ENCODE measurements at places on chromosomes 6 and 20.

GRCh38 chr20:43721429-43722152, 5.2 kb downstream of the GTSF1L start:
- DNase-seq, result no peak

GRCh38 chr20:8187740-8188139, 55.7 kb downstream of the PLCB1 start:
- no peak for DNase-seq

DNA sequence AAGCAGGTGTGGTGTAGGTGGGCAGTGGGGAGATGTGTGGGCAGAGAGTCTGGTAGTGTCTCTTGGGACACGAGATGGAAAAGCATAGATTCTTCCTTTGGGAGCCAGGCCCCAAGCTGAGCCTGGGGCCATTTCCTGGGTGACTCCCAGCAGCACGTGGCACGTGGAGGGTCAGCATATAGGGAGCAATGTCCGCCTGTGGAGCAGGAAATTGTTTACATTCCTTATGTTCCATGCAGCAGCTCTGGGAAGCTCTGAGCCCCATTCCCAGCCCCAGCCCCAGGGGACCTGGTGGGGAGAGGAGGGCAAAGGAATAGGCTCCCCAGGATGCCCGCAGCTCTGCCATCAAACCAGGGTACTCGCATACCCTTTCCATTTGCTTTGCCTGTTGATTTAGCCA, 57.6 kb downstream of the DAAM2 start:
- DNase-seq, result no peak

- DNase-seq, result no peak
Measured at GRCh38 chr20:48949304-48950170, 28.0 kb downstream of the ARFGEF2 start.

DNA sequence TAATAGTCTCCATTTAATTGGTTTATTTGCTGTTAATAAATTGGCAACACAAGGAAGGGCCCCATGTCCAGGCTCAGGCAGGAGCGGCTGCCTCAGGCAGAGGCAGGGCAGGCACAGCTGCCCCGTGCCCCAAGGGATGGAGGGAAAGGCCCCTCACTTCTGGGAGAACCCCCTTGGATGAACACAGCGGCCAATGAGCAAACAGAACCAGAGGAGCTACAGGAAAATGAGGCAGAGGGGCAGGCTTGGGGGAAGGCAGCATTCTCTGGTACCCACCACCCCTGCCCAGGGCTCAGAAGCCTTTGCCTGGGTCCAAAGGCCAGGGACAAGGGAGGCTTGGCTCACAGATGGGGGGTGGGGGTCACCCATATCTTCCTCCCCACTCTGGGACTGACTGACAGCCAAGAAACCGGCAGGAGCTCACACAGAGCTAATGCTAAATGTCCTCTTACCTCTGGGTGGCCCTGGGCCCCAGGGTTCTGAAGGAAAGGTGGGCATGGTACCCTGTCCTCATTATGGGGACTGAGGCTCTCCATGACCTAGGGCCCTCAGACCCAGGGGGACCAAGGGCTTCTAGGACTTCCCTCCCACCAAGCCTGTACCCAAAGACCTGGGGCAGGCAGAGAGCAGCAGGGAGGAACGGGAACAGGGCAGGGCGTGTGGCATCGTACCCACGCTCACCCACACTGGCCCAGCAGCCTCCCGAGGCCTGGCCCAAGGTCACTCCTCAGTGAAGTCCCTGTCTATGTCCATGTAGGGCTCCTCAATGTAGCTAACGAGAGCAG, 47.0 kb downstream of the MYH7B start:
- DNase-seq, result no peak

DNA sequence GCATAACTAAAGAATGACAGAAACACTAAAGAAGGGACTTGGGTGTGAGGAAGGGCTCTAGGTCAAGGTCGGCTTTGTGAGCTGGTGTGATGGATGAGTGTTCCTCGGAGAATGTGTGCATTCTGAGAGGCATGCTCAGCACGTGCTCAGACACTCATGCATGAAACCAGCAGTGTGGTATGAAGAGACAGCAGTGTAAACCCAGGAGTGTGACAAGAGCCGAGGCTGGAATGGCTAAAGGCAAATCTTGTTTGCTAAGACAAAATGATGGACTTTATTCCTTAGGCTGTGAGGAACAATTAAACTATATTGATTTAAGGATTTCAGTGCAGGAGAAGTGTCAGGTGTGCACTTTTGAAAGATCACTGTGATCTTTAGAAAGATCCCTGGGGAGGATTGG, 107.4 kb upstream of the MAP7 start:
- no peak for DNase-seq

DNA sequence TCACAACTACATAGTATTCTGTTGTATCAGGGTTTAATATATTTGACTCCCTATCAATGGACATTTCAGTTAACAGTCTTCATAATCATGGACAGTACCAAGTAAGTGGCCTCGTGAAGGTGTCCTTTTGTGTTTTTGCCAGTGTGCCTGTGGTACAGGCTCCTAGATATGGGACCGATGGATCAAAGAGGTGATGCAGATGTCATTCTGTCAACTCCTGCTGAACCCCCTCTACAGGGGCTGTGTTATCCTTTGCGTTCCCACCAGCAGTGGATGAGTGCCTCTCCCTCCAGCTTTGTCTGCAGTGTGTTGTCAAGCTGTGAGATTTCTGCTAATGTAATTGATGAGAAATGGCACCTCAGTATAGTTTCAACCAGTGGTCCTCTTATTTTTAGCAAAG, 210.7 kb downstream of the QKI start:
- DNase-seq, result no peak

DNA sequence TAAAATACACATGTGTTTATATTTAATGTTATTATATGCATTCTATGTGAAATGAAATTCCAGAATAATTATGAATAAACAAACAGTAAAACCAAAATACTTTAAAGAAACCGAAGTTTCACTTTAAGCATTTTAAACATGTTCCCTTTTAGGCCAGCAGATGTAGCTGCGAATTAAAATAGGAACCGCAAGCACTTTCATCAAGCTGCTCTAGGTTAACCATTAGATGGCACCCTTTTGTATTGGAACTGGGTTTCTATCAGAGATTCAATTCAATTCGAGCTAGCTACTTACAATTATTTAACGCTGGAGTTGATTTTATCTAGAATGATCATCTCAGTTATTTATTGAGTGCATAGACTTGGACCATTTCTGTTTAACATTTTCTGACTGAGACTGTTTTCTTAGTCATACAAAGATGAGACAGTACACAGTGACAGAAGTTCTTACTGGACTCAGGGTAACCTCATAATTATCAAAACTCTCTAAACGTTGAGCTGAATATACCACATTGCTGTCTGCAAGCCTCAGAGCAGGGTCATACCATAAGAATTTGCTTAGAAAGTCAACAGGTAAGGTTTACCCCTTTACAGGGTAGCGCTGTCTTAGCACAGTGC, 8.5 kb downstream of the TMEM242 start:
- no peak for DNase-seq

- DNase-seq, result no peak
Measured at GRCh38 chr6:50655848-50656453, 57.4 kb upstream of the TFAP2D start.

- DNase-seq, result no peak
Measured at GRCh38 chr6:45478240-45478639, 100.5 kb upstream of the SUPT3H start.
